H9 (cell line): ENCODE measurements at places on chromosomes 2 and 18. TPM values are rescaled to one million over a fixed set of nuclear protein-coding genes. Genes with fewer than 3 reads are reported as not detected.

ANKRD62 gene
- not detected in 2 replicates for total RNA-seq

ZNF396 gene
- total RNA-seq: 0.94 and 1.2 TPM in 2 replicates

DNA sequence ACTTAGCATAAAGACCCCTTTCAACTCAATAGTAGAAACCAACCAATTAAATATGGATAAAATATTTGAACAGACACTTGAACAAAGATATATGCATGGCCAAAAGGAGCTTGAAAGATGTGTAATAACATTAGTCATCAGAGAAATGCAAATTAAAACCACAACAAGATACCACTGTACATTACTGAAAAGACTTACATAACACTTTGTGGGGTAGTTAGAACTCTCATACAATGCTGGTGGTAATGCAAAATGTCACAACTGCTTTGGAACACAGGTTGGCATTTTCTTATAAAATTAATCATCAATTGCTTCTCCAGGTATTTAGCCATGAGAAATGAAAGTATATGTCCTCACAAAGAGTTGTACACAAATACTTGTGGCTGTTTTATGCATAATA lies 60.7 kb downstream of the TTC27 start:
- H3K4me1 ChIP-seq: no peaks in the 10 kb centered on the region
- no peaks in the 10 kb centered on the region for H3K36me3 ChIP-seq
- H3K27me3 ChIP-seq: no peaks in the 10 kb centered on the region
- H3K4me3 ChIP-seq: no peak overlapping the region
- no peak for DNase-seq

DNA sequence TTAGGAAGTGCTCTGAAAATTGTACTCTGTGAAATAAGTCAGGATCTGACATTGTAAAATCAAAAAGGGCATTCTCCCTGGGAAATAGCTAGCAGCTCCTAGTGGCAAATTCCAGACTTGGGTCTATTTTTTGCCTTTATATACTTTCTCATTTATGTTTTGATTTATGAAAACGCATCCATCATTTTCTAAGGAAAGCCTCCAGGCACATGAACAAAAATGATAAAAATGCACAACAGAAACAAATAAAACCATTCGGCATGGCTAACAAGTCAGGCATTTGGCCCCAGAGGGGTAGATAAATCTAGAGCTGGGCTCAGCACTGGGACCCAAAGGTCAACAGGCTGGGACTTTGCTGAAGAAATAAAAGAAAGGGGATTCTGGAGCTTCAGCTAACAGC lies 167.0 kb downstream of the BCL11A start:
- no peaks in the 10 kb centered on the region for H3K27me3 ChIP-seq
- H3K36me3 ChIP-seq: no peaks in the 10 kb centered on the region
- no peak overlapping the region for H3K27ac ChIP-seq

IL1F10 gene
- not detected in 2 replicates for total RNA-seq

- H3K36me3 ChIP-seq: no peaks in the 10 kb centered on the region
- no peaks in the 10 kb centered on the region for H3K27me3 ChIP-seq
- H3K4me1 ChIP-seq: no peaks in the 10 kb centered on the region
- no peak overlapping the region for H3K4me3 ChIP-seq
- no peak overlapping the region for H3K27ac ChIP-seq
These were observed 73.6 kb downstream of the PDE11A start for GRCh38 chr2:177998996-177999395.

DNA sequence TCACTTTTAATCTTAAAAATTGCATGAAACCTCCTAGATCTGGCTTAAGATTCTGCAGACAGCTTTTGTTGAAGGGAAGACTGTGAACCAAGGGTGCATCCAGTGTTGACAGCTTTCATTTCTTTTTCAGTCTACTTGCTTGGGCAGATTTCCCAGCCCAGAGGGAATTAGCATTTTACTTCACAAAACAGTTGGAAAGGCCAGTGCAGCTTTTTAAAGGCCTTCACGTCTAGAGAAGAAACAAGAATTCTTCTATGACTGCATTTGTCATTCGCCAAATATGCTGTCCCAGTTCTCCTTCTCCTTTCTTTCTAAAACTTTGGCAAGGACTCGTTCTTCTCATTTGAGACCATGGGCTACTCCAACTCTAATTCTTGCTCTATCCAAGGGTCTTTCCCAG lies 17.4 kb downstream of the NTSR2 start:
- H3K36me3 ChIP-seq: no peaks in the 10 kb centered on the region
- H3K27me3 ChIP-seq: no peaks in the 10 kb centered on the region
- H3K27ac ChIP-seq: no peak overlapping the region
- H3K4me3 ChIP-seq: no peak overlapping the region
- H3K4me1 ChIP-seq: no peaks in the 10 kb centered on the region
- DNase-seq: no peak

EGR4 gene
- 0.85 and 1.2 TPM in 2 replicates for total RNA-seq

ANO7 gene
- 3.9 and 5.2 TPM in 2 replicates for total RNA-seq
